Renal cortical epithelial cell (primary cell): ENCODE measurements at places on chromosomes 16 and 17.

DNA sequence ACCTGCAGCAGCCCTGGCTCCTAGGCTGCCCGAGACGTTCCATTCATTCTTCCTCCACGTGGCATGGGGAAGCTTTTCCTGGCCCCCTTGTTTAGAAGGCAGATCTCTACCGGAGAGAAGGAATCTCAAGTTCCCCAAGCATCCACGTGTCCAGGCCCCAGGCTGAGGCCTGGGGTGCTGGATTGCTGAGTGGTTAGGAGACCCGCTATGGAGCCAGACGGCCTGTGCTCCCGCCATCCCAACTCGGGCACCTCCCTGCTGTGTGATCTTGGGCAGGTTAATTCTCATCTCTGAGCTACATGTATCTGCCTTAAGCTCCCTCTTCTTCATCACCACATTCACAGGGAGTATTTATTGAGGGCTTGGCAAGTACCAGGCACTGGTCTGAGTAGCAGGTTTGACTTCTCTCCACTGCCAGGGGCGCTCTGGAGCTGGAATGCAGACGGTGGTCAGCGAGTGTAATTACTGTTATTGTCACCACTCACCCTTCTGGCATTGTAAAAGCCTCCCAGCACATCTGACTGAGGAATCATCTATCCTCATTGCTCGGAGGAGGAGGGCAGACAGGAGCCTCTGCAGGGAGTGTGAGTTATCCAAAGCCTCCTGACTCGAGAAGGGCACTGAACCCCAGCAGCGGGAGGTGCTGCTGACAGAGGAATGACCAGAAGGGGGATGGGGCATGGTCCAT is 1.1 kb upstream of the ADGRG1 start:
- peak; percentile 96 for DNase-seq

- DNase-seq = no peak
Measured at GRCh38 chr17:78231991-78232858, 794 bp downstream of the TMEM235 start.

DNA sequence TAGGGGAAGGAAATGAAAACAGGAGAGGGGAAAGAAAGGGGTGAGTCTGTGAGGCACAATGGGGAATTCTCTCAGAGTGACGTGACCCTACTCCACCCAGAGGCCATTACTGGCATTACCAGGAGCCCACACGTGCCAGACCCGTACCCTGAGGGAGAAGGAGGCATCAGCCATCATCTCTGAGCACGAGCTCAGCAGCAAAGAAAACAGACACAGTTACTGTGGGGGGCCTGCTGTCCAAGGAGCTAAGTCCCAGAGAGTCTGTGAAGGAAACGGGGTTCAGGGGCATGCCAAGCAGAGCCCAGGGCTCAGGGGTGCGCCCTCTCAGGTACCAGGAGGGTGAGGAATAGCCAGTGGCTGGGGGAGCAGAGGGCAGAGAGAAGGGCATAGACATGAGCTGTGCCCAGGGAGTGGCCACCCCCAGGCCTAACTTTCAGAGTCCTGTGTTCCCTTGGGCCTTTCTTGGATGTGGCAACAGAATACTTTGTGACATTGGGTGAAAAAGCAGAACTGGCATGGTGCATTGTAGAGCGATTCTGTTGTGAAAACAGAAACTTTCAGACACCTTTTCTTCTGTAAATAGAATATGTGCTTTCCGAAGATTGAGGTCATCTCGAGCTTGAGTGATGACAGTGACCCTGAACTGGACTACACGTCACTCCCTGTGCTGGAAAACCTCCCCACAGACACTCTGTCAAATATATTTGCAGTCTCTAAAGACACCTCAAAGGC is 11.3 kb downstream of the TAF1C start:
- peak; percentile 44 for DNase-seq

DNA sequence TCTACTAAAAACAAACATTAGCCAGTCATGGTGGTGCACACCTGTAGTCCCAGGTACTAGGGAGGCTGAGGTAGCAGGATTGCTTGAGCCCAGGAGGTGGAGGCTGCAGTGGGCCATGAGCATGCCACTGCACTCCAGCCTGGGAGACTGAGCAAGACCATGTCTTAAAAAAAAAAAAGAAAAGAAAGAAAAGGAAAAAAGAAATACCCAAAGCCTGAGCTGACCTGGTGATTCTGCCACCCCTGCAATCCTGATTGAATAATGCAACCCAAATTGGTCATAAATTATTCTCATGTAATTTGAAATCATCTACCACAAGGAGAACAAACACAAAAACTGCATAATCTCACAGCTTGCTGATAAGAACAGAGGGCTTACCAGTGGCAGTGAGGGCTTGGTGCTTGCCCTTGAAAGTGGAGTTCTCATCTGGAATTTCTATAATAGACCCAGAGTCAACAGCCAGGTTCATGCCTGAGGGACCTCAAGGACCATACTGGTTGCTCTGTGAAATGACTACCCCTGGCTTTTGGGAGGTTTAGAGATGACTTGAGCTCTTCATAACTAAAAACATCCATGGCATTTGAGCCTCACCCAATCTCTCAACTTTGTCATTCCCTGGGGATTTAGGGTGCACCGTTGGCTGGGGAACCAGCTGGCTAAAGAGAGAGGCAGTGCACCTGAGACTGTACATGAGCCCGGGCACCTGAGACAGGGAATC is 35.4 kb upstream of the TMC5 start:
- no peak for DNase-seq

GRCh38 chr17:8153525-8153956 is 1.3 kb upstream of the PER1 start:
- peak; percentile 99 for DNase-seq

GRCh38 chr16:23288209-23288608 is 13.9 kb upstream of the SCNN1B start:
- DNase-seq = no peak

DNA sequence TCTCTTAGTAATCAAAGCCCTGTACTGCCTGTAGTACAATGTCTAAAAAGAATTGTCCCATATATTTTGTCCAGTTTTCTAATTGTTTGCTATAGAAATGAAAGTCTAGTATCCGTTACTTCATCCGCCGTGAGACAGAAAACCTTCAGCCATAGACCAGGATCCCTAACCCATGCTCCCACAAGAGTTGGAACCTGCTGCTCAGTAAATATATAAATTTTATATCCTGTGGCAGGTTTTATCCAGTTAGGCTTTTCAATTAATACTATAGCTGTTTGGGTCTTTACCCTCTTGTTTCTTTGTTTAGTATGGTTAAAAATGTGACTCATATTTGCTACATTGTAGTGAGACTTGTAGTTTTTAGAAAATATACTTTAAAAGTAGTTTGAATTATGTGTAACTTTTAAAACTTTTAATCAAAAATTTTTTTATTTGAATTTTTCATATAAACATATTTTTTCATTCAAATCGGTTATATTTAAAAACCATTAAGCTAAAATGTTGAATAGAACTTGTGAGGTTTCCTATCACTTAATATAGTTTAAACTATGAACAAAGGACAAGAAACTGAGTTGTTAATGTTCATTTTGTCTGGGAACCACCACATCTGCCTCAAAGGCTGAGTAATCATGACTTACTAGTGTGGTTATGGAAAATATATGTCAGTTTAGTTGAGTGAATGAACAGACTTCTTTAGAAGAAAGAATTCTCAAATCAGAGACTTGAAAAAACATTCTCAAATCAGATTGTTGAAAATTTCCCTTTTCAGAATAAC is 54.8 kb downstream of the VMP1 start:
- DNase-seq = peak; percentile 84

DNA sequence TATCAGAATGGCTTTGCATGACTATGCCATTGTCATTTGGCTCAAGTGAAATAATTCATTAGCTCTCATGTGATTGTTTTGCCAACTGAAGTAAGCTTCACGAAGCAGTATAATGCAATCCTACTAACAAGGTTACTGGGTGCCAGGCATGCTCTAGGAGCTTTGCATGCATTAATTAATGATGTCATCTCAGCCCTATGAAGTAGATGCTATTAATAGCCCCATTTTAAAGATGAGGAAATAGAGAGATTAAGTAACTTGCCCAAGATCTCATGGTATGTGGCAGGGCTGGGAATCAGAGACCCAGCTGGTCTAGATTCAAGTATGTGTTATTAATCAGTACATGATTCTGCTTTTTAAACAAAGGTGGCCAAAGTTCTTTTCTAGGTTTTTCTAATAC is 14.1 kb downstream of the KRT39 start:
- DNase-seq = peak; percentile 91

- DNase-seq = peak; percentile 23
Measured at GRCh38 chr16:1770328-1771187, 785 bp downstream of the NME3 start.

GRCh38 chr16:9976601-9977000 is 205.6 kb downstream of the GRIN2A start:
- DNase-seq = no peak

GRCh38 chr17:50262001-50262794 is 12.1 kb upstream of the TMEM92 start:
- no peak for DNase-seq

- DNase-seq = peak; percentile 82
Measured at GRCh38 chr16:57167953-57168352, 17.9 kb downstream of the PSME3IP1 start.

DNA sequence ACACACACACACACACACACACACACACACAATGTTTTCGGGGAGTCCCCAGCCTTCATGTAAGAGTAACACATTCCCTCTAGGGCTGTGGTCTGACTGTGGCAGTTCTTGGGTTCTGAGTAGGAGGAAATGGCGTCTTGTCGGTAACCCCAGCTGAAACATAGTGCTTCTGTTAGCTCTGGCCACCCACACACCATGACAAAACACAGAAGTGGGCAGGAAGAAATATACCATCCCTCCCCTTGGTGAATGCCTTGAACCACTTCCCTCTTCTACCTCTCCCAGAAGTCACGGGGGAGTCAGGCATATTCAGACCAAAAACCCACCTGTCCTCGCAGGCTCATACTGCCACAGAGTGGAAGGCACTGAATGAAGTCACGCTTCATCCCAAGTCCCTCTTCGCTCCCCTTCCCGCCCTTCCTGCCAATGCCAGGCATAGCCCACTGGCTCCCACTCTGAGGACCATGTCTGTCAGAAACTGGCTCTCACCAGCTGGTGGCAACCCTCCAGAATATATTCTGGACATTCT is 11.5 kb downstream of the SLC35B1 start:
- no peak for DNase-seq

- no peak for DNase-seq
Measured at GRCh38 chr17:46121165-46121764, 72.0 kb downstream of the KANSL1 start.

GRCh38 chr17:59296190-59296589 is 35.3 kb upstream of the YPEL2 start:
- no peak for DNase-seq
